ENCODE measurements at places on chromosomes 7 and 10.

- DNase-seq: no peak
Measured at GRCh38 chr10:12961416-12962205, 39.9 kb downstream of the CCDC3 start.

DNA sequence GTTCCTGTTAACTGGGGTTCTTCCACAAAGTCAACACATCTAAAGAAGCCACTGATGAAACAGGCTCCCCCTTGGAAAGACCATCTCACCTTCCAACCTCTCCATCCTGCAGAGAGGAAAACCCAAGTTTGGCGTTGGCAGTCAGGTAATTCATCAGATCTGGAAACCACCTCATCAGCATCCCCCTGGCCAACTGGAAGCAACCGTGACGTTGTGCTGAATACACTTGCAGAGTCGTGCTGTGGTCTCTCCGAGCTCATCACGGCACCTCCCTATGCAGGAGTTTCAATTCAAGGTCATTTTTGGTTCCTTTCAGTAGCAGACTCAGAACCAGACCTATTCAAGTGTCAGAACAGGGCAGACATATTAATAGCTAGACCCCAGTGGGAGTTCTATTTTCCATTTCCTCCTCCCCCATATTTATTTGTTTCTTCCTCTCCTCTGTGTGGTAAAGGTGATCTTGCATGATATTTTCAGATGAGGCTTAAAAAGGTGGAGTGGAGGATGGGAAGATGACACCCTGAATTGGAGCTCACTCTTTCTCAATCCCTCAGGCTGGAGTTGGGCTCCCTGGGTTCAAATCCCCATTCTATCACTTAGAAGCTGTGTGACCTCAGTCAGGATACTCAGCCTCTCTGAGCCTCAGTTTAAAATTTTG is 149.1 kb upstream of the ADO start:
- no peak for DNase-seq

- DNase-seq: peak; percentile 43
Measured at GRCh38 chr10:60417901-60418300, 28.2 kb upstream of the ANK3 start.

GRCh38 chr7:24597014-24597413 is 23.8 kb downstream of the PALS2 start:
- DNase-seq: no peak

Measured in renal cortical epithelial cell (primary cell).